ENCODE measurements at places on chromosomes 4 and X.

GRCh38 chr4:88757067-88757466 lies 59.4 kb upstream of the NAP1L5 start:
- DNase-seq = no peak

GRCh38 chrX:134717698-134718097 lies 59.4 kb upstream of the PLAC1 start:
- DNase-seq = no peak

DNA sequence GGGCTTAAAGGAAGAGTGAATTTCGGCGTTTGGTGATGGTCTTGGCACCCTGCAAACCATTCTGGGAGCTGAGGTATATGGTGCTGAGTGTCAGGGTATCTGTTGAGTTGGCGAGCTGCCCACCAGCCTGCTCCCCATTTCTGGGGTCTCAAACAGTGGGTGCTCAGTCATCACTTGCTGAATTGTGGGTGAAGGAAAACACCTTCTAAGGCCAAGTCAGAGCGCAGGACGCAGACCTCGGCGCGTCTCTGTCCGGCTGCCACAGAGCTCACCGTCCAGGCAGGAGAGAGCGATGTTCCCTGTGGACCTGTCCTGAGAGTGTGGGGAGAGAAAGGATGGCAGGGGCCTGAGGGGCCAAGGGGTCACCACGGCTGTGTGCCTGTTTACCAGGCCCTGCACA lies 111.2 kb downstream of the SORCS2 start:
- DNase-seq = no peak

DNA sequence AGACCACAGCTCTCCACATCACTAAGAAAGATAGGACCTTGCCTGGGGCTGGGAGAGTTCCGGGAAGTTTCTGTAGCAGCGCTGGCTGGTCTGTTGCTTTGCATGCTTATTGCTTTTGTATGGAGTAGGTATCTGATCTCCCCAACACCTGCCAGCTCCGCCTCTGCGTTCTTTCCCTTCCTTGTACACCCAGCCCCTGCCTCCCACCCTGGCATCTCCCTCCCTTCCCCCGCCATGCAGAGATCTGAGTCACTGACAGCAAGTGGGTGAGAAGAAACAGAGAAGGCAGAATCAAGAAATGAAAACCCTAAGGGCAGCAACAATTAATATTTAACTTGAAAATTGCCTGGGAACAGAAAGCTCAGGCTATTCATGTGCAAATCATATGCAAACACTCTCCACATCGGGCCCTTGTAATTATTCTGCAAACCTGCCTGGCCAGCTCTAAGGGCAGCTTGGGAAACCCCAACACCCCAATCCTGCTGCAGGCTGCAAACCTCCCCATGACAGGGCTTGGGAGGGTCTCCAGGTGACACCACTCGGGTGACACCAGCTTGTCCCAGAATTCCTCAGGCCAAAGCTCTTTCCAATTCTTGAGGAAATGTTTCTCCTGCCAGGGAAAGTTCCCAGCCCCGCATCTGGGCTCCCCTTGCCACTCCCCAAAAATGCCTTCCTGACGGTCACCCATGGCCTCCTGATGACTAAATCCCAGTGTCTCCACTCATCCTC lies 257.2 kb downstream of the FBXW7 start:
- DNase-seq = no peak

DNA sequence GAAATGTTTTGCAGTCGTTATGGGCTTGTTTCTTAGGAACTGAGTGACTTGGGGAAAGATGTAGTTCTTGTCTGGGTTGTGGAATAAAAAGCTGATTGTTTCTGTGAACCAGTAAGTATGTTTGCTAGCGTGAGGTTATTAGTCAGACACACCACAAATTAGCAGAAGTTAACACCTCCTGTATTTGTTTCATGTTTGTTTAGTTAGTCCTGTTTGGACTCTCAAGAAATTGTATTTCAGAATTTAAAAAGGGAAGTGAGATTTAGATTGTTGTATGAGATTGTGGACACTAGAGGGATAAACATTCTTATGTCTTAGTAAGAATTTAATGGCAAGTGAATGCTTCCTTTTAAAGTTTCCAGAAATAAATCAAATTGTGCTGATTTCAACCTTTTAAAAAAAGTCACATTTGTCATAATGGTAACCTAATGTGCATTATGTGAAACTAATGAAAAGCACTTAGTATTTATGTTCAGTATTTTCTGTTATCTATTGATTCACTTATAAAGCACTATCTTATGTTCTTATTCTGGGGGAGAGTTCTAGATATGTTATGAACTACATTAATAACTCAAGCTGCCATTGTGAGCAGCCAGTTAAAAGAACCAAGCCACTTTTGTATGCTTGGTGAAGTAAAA lies 25.6 kb downstream of the ATP10D start:
- DNase-seq = peak; percentile 23

DNA sequence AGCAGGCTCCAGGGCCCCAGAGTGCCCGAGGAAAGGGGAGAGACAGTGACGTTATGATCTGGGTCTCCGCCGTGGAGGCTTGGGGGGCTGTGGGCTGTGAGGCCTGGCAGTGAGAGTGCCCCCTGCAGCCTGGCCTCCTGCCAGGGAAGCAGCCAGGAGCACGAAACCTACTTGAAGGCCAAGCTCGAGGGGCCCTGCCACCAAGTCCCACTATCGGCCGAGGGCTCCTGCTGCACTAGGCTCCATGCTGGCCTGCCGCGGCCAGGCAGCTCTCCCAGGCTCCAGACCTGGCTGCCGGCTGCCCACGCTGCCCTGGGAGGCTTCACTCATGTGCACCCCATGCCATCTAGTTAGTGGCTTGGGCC lies 18.7 kb downstream of the FLNA start:
- DNase-seq = no peak

- no peak for DNase-seq
Observed at GRCh38 chr4:98555798-98556445, 102.5 kb downstream of the TSPAN5 start.

GRCh38 chrX:133640161-133641015 lies 225.1 kb upstream of the GPC4 start:
- DNase-seq = no peak

DNA sequence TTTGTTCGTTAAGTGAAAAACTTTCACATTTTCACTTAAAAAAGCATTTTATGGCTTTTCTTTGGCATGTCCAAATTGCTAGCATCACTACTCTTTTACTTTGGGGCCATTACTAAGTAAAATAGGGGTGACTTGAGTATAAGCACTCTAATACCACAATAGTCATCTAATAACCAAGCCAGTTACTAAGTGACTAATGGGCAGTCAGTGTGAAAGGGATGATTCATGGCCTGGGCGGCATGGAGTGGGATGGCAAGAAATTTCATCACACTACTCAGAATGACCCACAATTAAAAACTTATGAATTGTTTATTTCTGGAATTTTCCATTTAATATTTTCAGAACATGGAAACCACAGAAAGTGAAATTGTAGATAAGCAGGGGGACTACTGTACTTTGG lies 60.9 kb downstream of the BMP15 start:
- DNase-seq = no peak

DNA sequence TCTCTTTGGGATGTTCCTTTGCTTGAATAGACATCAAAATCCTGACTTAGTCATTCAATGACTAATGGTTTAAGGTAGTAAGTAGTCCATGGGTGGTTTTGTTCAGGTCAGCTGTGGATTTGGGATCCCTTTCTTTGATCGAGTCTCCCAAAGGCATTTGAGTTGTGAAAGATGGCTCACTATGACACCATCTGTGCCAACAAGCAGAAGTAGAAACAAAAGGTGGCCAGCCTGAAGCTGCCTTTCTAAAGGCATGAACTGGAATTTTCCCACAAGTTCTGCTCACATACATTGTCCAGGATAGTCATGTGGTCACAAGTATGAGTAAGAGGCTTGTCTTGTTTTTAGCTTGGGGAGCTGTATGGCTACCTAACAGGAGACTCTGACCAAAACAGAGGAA lies 129.9 kb downstream of the CCNG2 start:
- no peak for DNase-seq

GRCh38 chr4:119268466-119268865 lies 53.5 kb downstream of the FABP2 start:
- no peak for DNase-seq

DNA sequence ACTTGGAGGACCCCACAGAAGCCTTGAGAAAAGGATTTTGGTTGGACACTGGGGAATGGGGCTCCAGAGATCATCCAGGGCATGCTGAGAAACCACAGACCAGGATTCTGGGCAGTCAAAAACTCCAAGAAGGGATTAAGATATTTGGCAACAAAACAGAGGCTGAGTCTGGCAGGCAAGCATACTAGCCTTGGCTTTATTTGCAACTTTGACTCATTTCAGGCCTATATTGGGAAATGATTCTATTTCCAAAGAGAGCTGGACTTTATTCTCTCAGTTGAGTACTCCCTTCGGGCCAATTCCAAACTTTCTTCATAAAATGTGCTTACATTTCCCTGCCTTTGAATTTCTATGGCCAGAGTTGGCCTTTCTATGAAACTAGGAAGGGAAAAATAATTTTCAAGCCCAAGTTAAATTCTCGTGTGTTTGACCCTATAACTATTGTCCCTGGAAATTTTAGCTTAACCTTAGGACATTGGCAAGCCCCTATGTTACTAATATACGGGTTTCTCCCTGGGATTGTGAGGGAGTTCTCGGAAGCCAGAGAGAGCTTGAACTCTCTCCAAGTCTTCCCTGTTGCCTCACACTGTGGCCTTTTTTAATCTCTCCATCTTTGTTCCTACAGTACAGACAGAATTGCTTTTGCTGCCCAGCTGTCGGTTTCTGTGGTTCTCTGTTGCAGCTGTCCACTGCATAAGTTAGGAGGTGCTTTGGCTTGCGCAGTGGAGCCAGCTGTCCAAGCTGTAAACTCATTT lies 112.6 kb upstream of the FAM9A start:
- no peak for DNase-seq

- DNase-seq = no peak
Observed at GRCh38 chr4:161321706-161322105, 842.1 kb downstream of the FSTL5 start.

- no peak for DNase-seq
Observed at GRCh38 chrX:9327747-9328145, 137.1 kb upstream of the TBL1X start.

DNA sequence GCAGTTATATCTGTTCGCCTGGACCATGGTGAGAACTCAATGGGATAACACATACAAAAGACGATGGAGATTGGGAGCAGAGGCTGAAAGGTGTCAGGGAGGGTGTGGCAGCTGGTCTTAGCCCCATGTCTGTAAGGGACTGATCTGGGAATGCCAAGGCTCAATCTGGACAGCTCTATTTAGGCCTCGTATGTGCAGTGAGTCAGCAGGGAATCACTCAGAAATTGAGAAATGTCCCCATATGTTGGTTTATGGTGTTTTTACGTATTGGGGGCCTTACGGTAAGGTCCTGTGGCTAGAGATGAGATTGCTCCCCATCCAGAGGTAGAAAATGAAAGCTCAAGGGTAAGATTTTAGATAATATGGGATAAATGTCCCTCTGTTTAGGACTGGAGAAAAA lies 71.4 kb upstream of the TTC29 start:
- DNase-seq = no peak

DNA sequence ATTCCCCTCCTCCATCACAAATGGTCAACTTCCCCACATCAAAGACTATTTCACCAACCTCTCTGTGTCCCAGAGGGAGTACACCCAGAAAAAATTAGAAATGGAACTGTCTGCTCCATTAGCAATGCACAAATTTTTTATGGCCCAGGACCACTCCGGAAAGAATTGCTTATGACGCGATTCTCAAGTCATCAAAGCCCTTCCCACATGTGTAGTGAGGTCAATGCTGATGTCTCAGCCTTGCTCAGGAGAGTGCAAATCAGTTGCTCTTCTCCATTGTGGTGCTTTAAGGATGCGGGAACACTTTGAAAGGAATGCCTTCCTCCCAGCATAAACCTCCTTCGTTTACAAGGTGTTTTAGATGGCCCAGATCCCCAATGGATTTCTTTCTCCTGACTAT lies 518.3 kb downstream of the PPARGC1A start:
- DNase-seq = no peak

GRCh38 chr4:8502836-8503585 lies 62.4 kb downstream of the TRMT44 start:
- no peak for DNase-seq

DNA sequence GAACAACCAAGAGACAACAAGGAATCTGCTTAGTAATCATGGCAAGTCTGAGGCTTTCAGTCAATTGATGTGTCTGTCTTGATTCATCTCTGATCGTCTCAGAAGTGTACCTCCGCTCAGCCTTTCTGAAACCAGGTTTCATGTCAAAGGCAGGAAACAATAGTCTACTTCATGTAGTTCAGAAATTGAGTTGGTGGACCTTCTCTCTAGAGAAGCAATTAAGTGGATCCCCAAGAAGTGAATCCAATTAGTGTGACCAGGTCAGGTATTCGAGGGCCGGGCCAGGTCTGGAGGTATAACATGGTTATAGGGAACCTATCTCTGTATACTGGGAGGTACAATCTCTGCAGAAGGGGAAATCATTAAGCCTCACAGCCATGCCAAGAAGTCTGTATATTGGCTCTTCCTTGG lies 32.0 kb downstream of the DAPP1 start:
- peak; percentile 30 for DNase-seq

GRCh38 chr4:29852537-29852936 lies 867.6 kb upstream of the PCDH7 start:
- no peak for DNase-seq

DNA sequence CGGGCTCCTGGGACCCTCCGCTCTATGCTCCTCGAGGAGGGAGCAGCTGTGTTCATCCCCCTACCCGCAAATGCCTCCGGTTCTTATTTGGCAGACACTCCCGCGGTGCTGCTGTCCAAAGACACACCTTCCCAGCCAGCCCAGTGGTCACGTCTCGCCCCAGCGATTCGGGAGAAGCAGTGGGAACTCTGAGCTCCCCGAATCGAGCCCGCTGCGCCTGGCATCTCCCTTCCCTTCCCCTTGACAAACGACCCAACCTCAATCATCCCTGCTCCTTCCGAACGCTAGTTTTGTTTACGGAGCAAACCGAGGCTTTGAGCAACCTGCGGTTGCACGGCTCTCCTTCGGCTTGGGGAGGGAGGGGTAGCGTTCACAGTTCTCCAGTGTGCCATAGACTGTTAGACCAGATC lies 317 bp upstream of the FRMPD4 start:
- no peak for DNase-seq

DNA sequence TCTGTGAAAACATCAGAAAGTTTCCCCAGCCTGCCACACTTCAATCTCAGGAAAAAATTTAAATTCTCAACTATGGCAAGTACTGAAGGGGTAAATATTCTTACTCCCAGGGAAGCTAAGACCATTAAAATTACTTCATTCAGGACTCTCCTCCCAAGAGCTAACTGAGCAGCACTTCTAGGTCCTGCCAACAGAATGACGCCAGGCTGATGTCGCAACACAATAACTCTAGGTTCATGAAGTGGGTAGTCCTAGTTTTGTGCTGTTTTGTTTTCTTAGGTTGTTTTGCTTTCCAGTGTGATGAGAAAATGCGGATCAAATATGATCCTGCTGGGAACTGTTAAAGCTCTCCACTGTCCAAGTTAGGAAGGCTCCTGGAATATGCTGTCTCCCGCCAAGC lies 180.0 kb downstream of the NKX6-1 start:
- no peak for DNase-seq

GRCh38 chr4:53582194-53582593 lies 9.1 kb downstream of the LNX1 start:
- DNase-seq = no peak

DNA sequence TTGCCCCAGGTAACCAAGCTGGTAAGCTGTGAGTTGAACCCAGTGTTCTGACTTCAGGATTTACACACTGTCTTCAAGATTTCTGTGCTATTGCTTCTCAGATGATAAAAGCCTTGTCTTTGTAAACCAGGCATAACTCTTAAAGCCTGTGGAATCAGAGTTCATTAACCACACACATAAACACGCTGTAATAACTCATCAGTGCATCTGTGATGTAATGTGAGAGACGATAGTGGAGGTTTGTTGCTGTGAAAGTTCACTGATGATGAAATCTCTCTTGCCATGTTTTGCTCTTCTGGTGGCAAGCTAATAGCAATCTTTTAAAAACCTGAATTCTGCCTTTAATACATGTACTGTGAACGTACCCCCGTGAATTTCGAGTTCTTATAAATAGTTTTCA lies 41.5 kb downstream of the CLCN4 start:
- DNase-seq = no peak

All from CD4-positive, alpha-beta T cell treated with Interleukin-4 for 4 hours (primary cell).